ENCODE measurements at places on chromosomes 5 and 9. TPM values are rescaled to one million over a fixed set of nuclear protein-coding genes. Genes with fewer than 3 reads are reported as not detected.

- DNase-seq, result peak; percentile 44
Measured at GRCh38 chr5:67998709-67999261, 216.8 kb upstream of the PIK3R1 start.

DNA sequence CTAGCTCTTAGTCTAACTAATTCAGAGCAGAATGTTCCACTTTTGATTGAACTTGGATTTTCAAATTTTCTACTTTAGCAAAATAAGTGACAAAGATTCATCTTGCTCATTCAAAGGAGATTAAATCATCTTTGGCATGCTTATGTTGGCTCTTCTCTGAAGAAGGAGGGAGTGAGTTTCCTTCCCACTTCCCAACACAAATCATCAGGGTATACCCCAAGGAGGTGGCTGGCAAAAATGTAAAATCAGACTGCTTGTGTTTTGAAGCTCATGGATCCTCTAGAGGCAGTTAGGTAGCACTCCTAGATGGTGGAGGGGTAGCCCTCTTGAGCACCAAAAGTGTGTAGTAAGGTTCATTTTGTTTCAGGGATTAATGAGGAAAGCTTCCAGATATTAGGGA is 343.1 kb downstream of the OSTF1 start:
- no peak for DNase-seq

GRCh38 chr9:87567001-87567400 is 69.3 kb downstream of the DAPK1 start:
- no peak for DNase-seq

- no peak for DNase-seq
Measured at GRCh38 chr9:131845305-131846298, 105.7 kb upstream of the RAPGEF1 start.

- no peak for DNase-seq
Measured at GRCh38 chr9:13898957-13899356, 415.0 kb downstream of the NFIB start.

- DNase-seq, result no peak
Measured at GRCh38 chr9:137879052-137879451, 1.5 kb downstream of the CACNA1B start.

The PLEKHG4B gene
- total RNA-seq, result not detected

The FAM81B gene
- 10.5 TPM for total RNA-seq

DNA sequence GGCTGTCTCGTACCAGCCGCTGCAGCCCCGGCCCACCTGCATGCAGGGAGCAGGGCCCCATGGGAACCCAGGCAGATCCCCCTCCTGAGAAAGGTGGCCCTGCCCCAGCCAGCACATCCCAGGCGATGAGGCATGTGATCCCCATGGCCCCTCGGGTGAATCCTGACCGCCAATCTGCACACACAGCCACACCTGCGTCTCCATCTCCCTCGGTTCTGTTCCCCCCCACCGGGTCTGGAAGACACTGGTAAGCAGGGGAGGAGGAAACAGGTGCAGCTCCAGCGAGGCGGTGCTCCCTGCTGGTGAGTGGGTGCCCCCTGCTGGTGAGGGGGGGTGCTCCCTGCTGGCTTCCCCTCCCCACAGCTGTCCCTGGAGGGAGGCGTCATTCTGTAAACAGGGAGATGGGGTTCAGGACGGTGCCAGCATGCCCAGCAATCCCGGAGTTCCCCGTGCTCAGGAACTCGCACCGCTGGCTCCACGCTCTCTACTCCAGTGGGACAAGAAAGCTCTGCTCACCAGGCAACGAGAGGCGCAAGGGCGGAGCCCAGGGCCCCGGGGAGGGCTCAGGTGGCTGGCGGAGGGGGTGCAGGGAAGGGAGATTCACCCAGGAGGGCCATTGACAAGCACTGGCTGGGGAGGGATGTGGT is 28.4 kb upstream of the SLC12A7 start:
- DNase-seq, result peak; percentile 86

- no peak for DNase-seq
Measured at GRCh38 chr5:41519801-41520200, 9.4 kb upstream of the PLCXD3 start.

- no peak for DNase-seq
Measured at GRCh38 chr9:108722396-108722795, 133.4 kb downstream of the ACTL7B start.

GRCh38 chr9:2655411-2655901 is 33.9 kb downstream of the VLDLR start:
- no peak for DNase-seq

- DNase-seq, result no peak
Measured at GRCh38 chr5:173303878-173304590, 24.2 kb downstream of the STC2 start.

DNA sequence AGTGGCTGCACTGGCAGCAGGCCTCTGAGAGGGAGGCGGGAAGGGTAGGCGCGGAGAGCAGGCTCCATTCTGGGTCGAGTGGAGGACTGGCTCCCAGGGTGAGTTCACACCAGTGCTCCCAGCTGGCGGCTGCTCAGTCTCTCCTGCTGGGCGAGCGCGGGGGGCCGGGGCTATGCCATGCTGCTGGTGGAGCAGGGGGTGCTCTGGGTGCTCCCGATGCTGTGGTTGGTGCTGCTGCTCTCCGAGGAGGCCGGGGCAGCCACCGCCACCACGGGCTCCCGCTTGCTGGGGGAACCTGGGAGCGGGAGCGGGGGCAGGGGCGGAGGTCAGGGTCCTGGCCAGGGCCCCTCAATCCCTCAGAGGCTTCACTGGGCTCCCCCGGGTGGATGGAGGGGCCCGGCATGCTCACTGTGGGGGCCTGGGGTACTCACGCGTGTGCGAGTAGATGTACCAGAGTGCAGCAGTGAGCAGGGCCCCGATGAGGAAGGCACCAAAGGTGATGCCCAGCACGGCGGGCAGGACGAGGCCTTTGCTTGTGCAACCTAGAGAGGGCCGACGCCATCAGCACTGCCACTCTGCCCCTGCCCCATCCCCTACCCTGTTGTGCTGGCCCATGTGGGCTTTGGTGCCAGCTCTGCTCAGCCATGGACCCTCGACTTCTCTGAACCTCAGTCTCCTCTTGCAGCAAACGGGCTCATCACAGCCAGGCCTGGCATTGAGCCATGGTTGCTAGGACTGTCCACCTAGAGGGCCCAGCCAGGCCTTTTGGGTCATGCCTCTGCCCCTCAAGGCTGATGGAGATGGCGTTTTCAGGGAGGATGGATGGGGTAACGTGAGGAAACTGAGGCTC is 13.1 kb downstream of the FPGS start:
- DNase-seq, result no peak

GRCh38 chr9:6930827-6931226 is 173.1 kb downstream of the KDM4C start:
- no peak for DNase-seq

DNA sequence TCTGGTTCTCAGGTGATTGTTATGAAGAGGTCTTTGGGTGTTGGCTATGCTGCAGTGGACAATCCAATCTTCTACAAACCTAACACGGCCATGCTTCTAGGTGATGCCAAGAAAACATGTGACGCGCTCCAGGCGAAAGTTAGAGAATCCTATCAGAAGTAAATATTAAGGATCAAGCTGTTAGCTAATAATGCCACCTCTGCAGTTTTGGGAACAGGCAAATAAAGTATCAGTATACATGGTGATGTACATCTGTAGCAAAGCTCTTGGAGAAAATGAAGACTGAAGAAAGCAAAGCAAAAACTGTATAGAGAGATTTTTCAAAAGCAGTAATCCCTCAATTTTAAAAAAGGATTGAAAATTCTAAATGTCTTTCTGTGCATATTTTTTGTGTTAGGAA is 101.3 kb downstream of the NNT start:
- DNase-seq, result no peak

The INSYN2B gene
- total RNA-seq, result not detected

GRCh38 chr5:135669416-135669815 is 90.6 kb upstream of the CXCL14 start:
- DNase-seq, result no peak

GRCh38 chr5:7395947-7396712 is at the start of gene ADCY2:
Gene ADCY2 (plus strand): TSS chr5:7396138. CDS start chr5:7396297, 159 bp downstream.
- no peak for DNase-seq

The ZFP2 gene
- 1.1 TPM for total RNA-seq

GRCh38 chr9:116141864-116142561 is 11.6 kb upstream of the PAPPA start:
- DNase-seq, result no peak

The ACTBL2 gene
- not detected for total RNA-seq

- no peak for DNase-seq
Measured at GRCh38 chr5:151026088-151026487, 5.7 kb downstream of the GPX3 start.

- no peak for DNase-seq
Measured at GRCh38 chr9:84501587-84501986, 161.0 kb upstream of the SLC28A3 start.

DNA sequence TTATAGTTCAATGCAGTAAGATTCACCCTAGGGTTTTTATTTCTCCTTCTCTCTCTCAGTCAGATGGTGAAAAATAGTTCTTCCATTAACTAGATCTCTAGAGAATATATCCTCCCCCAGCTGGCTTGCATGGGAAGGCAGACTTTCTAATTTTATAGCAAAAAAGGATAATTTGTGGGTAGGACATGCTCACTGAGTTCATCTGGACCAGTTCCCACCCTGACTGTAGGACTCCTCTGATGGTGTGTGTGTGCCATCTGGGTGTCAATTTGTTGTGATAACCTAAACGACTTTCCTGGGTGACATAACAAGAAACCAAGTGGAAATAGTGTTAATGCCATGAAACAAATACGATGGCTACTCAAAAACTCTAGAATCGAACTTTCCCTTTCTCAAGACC is 44.9 kb downstream of the APBA1 start:
- DNase-seq, result no peak

The ELP1 gene
- total RNA-seq, result 19.2 TPM

The DROSHA gene
- 29.8 TPM for total RNA-seq

The FGFR4 gene
- not detected for total RNA-seq

DNA sequence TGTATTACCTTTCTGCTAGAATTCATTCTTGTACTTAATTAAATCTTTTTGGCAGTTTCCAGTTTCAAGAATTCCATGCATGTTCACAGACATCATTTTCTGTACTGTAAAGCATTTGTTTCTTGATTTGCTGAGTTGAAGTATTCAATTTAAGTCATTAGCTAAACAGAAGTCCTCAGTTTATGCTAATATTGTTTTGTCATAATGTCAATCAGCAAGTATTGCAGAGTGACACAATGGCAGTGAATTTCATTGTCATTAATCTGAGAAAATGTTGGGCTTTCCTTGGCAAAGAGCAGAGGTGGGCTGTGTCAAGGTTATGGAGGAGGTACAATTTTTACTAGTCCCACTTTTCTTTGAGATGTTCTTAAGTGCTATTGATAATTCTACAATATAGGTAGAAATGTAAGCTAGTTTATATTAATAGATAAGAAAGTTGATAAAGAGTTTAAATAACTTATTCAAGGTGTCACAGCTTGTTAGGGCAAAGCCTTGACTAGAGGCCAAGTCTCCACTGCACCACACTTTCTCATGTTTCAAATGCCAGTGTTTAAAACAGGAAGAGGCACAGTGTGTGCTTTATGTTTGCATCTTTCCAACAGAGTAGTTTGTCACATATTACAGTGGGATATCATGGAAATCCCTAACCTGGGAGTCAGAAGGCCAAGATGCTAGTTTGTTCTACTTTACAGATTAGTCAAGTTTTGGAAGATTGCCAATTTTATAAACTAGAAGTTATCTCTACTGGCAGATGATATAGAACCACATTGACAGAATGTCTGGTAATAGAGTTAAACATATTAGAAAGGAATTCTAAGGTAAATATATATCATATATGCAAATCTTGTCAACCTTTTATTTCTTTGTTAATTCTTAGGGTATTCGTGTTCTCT is 56.3 kb downstream of the SLF1 start:
- no peak for DNase-seq

GRCh38 chr5:4661326-4661725 is 478.8 kb upstream of the ADAMTS16 start:
- DNase-seq, result no peak

- no peak for DNase-seq
Measured at GRCh38 chr9:132742821-132743311, 72.6 kb downstream of the GTF3C4 start.

- no peak for DNase-seq
Measured at GRCh38 chr5:79191457-79191856, 44.5 kb upstream of the JMY start.

The QRFP gene
- not detected for total RNA-seq
